ENCODE measurements at places on chromosomes 3 and 15.

- DNase-seq = no peak
These were observed 4.4 kb downstream of the ITIH3 start for GRCh38 chr3:52798978-52799476.

DNA sequence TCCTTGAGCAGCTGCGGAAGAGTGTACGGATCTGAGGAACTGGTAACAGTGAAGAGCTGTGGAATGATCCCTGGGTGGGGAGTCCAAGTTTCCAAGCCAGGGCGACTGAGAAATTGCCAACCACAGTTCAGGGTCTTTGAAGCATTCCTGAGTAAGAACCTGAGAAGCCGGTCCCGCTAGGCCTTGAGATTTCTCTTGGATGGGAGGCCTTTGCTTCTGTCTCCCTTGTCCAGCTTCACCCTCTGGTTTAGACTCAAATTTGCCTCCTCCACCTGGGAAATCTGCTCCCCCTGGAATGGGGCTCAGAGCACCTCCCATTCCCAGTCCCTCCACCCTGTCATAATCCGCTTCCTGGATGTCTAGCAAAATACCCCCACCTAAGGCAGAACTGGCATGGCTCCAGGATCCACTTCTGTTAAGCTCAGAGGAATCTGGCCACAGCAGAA, 127.7 kb upstream of the DLG1 start:
- DNase-seq = no peak

DNA sequence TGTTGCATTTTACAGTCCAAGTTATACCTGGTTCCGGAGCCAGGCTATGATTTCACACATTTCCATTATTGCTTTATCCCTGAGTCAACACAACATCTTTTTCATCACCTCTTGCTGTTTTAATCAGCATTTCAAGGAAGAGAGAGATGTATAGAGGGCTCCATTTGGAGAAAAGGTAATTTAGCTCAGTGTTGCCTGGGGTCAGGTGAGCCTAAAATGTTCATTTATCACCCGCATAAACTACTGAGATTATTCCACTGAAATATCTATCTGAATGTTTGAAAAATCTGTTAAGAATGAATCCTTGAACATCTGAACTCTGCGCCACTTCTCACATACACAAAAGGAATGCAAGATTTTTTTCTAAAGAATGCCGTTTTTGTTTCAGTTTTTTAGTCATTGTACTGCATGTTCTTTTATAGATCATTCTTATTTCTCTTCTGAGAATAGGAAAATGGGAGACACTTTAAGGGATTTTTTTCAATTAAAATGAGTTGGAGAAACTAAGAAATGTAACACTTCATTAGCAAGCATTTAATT, 51.5 kb upstream of the AGTR1 start:
- no peak for DNase-seq

- no peak for DNase-seq
These were observed 293.5 kb upstream of the SUCLG2 start for GRCh38 chr3:67947808-67948508.

GRCh38 chr15:68148039-68148438, 57.1 kb downstream of the CALML4 start:
- DNase-seq = no peak

- no peak for DNase-seq
These were observed 32.1 kb downstream of the SCAP start for GRCh38 chr3:47443611-47443995.

DNA sequence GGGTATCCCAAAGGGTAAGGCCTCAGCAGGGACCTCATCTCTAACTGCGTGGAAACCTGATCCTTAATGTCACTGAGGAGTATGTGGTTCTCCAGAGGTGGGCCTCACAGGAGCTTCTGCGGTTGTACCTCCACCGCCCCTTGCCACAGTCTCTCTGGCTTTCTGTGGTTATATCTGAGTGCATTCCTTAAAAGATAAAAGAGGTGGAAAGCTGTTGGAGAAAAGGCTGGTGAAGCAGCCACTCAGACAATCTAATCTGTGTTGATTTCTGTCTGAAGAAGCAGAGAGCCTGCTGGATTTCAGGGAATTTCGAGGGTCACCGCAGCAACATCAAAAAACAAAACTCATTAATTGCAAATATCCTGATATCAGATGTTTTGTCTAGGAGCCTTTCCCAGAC, 51.4 kb downstream of the SEMA6D start:
- no peak for DNase-seq

GRCh38 chr3:72567474-72567873, 280.8 kb downstream of the SHQ1 start:
- no peak for DNase-seq
